Kidney epithelial cell (primary cell): ENCODE measurements at places on chromosomes 1 and 21.
A peak's percentile ranks its signal among the peaks of the same experiment; 100 is the strongest.

DNA sequence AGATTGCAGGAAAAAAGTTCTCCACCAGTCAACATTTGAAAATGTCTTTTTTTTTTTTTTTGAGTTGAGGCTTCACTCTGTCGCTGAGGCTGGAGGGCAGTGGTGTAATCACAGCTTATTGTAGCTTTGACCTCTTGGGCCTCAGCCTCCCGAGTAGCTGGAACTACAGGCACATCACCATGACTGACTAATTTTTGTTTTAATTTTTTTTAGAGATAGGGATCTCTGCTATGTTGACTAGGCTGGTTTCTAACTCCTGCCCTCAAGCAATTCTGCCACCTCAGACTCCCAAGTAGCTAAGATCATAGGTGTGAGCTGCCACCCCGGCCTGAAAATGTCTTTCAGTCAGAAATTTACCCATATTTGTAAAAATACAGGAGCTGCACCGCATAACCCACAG lies 30.6 kb upstream of the USP24 start:
- DNase-seq: peak; percentile 4

- DNase-seq: no peak
These were observed 5.4 kb downstream of the SOAT1 start for GRCh38 chr1:179298952-179299351.

DNA sequence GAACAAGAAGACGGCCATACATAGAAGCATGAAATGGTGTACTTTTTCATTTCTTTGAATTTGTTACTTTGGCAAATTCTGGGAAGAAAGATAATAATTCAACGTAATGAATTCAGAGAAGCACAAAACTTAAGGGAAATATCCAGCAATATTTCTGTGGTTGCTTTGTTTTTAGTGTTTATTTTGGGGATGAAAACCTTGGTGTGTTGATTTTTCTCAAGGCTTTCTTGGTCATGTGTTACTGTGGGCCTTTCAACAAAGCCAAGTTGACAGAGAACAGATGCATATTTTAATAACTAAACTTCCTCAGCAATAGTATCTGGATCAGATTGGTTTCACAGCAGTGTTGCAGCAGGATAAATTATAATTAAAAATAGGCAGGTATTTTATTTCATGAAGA lies 273.5 kb downstream of the GPR52 start:
- no peak for DNase-seq

DNA sequence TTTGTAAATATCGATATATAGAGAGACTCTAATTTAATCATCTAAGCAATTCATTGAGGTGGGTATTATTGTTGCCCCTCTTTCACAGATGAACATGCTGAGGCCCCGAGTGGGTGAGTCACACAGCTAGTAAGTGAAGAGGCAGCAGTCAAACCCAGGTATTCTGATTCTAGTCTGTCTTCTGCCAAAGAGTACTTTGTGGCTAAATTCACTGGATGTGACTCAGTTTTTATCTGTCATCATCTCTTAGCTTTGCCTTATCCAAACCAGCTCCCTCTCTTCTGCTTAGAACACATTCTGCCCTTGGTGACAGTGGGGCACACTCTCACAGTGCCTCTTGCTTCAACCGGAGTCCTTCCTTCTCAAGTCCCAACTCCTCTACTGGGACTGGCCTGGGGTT lies 11.5 kb downstream of the FCRL5 start:
- no peak for DNase-seq

GRCh38 chr1:182185842-182186756 lies 124.6 kb upstream of the ZNF648 start:
- DNase-seq: peak; percentile 90

- no peak for DNase-seq
These were observed 7.1 kb downstream of the NRDC start for GRCh38 chr1:51871351-51871975.

- DNase-seq: no peak
These were observed 282.2 kb downstream of the RYR2 start for GRCh38 chr1:237324226-237324625.

DNA sequence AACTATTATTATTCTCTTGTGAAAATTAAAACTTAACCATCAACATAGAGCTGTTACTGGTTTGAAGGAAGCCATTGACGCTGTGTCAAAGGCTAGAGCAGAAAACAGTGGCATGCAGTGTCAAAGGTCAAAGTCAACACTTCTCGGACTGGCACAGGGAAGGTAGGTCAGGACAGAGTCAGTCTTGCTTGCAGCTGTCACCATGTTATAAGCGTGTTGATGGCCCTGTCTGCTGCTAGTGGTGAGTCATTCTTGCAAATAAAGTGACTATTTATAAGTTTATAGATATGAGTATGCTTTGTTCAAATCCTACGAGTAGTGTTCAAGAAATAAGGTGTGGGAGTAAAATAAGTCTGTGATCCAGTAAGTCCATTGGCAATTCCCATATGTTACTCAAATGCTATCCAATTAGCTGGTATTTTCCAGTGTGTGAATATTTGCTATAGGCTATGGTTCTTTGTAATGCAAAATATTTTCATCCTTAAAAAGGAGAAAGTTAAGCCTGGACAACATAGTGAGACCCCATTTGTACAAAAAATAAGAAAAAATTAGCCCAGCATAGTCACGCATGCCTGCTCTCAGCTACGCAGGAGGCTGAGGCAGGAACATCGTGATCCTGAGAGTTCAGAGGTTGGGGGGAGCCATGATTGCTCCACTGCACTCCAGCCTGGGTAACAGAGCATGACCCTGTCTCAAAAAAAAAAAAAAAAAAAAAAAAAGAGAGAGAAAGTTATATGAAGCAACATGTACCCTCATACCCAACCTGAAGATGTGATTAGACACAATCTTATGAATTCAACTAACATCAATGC lies 26.3 kb upstream of the TINAGL1 start:
- no peak for DNase-seq

- DNase-seq: no peak
These were observed 339.9 kb upstream of the TMPRSS15 start for GRCh38 chr21:18743531-18743930.

DNA sequence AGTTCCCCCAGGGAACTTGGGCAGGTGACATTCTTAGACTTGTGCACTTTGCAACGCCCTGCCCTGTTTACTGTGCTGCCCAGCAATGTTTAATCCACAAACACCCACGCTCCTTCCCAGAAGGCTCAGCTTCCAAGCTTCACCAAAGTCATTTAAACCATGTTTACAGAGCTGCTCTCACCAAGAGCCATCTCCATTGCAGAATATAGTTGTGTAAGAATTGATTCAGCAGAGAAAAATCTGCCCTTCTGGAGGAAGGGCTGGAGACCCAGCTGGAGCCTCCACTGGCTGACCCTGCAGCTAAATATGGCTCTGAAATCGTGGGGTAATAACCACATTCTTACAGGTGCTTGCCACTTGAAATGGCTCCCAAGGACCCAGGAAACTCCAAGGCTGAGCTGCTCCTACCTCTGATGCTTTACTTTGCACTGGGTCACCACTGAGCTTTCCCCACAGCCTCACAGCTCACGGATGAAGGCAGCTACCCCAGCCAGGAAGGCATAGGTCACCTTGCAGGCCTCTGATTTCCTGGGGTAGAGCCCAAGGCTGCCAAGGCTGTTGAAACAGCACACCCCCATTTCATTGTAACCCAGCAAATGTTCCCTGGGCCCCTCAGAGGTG lies 8.7 kb downstream of the CAPN2 start:
- no peak for DNase-seq

DNA sequence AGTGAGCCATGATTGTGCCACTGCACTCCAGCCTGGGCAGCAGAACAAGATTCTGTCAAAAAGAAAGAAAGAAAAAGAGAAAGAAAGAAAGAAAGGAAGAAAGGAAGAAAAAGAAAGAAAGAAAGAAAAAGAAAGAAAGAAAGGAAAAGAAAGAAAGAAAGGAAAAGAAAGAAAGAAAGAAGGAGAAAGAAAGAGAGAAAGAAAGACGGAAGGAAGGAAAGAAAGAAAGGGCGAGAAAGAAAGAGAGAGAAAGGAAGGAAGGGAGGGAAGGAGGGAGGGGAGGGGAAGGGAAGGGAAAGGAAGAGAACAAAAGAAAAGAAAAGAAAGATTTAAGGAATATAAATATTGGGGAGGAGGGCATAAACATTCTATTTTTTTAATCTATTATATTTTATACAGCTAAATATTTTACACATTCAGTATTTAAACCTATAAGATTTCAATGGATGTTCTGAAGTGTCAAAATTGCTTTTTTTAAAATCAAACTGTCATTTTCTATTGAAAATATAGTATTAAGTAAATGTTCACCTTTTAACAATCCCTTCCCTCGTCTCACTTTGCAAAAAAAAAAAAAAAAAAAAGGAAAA lies 6.8 kb upstream of the JAK1 start:
- DNase-seq: no peak

DNA sequence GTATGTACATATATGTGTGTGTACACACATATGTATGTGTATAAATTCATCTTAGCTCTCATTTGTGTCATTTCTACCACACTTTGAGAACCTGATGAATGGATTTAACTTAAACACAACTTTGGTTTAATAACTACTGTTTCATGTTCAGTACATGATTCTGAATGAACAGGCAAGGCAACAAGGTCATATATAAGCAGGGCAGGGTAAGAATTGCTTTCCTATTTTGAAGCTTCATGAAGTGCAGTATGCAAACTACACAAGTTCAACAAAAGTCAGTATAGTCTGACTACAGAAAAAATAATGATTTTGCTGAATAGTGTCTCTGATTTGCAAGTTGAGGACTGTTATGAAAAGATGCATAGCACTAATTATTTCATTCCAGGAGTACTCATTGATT lies 127.6 kb downstream of the KCNK2 start:
- DNase-seq: no peak

- DNase-seq: no peak
These were observed 1.2 kb downstream of the AK5 start for GRCh38 chr1:77282866-77283539.

DNA sequence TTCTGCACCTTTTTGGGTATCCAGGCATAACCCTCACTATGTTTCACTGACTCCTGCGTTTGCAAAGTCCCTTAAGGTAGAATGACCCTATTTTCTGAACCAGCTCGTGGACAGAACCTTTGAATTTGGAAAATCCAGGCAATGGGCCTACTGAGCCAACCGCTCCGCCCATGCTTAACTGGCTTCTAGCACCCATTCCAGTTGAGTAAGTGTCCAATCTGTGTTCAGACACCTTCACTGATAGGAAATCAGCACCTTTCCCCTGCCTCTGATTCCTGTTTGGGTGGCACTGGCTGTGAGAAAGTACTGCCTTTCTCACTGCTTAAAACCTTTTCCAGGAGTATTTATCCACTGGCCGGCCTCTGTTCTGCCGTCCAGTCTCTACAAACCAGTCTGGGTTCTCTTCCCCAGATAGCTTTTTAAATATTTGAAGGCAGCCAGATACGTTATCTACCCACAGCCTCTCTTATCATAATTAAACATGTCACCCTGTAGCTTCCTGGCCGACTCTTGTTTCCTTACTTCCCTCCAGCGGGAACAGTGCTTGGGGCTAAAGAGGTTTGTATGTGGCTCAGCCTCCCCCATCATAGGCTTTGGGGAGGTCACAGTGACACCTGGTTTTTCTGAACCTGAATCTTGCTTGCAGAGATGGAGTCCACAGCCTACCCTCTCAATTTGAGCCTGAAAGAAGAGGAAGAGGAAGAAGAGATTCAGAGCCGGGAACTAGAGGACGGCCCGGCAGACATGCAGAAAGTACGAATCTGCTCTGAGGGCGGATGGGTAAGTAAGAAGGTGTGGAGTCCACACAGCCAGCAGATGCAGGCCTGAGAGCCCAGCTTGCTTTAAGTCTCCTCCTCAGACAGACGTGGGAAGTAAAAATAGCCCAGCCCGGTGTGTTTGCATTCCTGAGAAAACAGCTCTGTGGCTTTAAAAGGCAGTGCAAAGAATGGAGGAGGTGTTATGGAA lies 1.3 kb downstream of the POGK start:
- DNase-seq: no peak

DNA sequence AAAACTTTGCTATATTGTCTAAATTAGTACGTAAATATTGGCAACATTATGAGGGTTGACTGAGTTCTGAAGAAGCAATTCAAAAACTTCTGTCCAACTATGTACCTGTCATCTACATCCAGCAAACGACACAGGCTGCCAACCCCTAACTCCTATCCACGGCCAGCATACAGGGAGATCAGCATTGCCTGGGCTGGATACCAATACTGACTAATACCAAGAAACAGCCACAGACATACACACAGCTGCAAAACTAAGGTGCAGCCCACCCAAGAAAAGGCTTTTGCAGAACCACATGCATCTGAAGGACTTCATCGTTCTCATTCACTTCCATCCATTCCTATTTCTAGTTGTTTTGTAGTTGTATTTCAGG lies 2.0 kb downstream of the KIAA0319L start:
- DNase-seq: no peak

DNA sequence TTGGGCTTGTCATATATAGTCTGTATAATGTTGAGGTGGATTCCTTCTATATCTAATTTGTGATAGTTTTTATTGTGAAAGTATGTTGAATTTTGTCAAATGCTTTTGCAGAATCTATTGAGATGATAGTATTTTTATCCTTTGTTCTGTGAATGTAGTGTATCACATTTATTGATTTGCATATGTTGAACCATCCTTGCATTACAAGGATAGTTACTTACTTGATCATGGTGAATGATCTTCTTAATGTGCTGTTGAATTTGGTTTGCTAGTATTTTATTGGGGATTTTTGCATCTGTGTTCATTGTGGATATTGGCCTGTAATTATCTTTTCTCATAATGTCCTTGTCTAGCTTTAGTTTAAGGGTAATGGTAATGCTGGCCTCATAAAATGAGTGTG lies 8.3 kb downstream of the FGGY start:
- DNase-seq: no peak

- DNase-seq: no peak
These were observed 27.7 kb upstream of the ATP5PO start for GRCh38 chr21:33943293-33943692.

DNA sequence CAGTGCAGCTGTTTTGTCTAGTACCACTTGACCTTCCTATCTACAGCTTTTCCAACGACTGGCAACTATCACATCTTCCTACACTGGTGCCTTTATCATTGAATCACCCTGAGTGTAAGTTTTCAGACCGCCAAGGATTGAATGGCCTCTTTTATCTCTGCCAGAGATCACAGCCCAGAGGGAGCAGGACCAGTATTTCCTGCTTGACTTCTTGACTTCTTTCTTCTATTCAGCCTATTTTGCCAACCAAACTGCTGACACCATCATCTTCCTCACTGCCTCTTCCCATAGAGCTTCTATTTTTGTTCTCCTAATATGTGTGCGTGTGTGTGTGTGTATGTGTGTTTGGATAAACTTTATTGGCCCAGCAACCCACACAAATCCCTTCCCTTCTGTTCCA lies 53.8 kb downstream of the SERBP1 start:
- no peak for DNase-seq

DNA sequence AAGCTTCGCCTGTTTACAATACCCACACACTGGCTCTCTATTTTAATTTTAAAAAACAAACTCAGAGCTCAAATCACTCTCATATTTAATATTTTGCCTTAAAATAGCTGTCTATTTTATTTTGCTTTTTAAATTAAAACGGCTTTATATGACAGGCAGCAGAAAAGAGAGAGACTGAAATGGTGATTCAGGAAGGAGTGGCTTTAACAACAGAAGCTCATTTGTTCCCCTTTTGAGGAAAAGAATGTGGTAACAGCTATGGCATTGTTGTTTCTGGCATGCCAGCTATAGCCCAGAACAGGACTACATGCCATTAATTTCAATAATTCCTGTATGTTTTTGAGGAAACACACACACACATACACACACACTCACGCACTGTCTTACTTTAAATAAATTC lies 234.2 kb upstream of the PTBP2 start:
- no peak for DNase-seq

GRCh38 chr1:194908643-194909042 lies 1699.6 kb downstream of the KCNT2 start:
- no peak for DNase-seq

- no peak for DNase-seq
These were observed 30.8 kb downstream of the TFAP2E start for GRCh38 chr1:35603941-35604340.

GRCh38 chr21:17925899-17926298 lies 106.7 kb upstream of the C21orf91 start:
- DNase-seq: no peak
